ENCODE measurements at places on chromosomes 7 and 10.

DNA sequence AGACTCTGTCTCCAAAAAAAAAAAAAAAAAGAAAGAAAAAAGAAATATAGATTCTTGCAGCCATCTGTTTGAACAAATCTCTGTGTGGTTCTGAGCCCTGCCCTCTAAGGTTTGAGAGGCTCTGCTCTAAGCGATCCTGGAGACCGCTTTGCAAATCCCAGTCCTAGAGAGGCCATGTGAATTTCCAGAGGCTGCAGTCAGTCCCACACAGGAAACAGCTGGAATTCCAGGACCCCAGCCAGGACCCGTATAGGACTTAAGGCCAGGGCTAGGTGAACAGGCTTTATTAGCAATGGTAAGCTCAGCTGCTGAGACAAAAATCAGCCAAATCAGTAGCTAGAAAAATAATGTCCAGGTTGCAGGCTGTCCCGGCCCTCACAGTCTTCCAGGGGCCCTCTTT lies 154.8 kb downstream of the RPS24 start:
- no peak for DNase-seq

- DNase-seq, result no peak
Measured at GRCh38 chr10:69750011-69750373, 51.7 kb upstream of the COL13A1 start.

GRCh38 chr7:11625669-11626068 lies 206.3 kb downstream of the THSD7A start:
- no peak for DNase-seq

- peak; percentile 26 for DNase-seq
Measured at GRCh38 chr10:91190876-91191583, 29.4 kb upstream of the PCGF5 start.

- no peak for DNase-seq
Measured at GRCh38 chr7:88302486-88302885, 4.2 kb downstream of the STEAP4 start.

Data from erythroblast (primary cell).